ENCODE measurements at places on chromosomes 5 and 9.

- no peak for DNase-seq
Observed at GRCh38 chr5:74206579-74207550, 433.7 kb downstream of the ENC1 start.

DNA sequence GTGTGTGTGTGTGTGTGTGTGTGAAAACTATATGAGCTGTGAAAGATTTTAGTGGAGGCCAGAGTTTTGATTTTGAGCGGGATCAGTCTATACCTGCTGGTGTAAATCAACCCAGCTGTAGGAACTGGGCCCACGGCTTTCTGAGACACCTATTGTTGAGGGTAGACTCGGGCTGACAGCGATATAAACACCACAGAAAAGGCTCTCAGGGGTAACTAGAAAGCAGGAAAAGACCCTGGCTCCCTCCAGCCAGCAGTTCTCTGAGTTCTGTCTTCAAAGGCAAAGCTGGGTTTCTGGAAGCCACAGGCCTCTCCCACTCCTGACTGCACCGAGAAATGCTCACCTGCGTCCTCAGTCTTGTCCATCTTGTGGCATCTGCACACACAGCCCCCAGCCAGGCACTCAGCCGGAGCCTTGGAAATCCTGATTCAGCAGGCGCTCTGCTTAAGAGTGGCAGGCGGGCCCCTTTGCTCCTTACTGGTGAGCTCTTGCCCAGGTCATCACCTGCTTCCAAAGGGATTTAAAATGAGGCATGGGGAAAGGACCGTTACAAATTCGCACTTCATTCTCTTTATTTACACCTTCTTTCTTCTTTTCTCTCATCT, 223.3 kb downstream of the NDUFS4 start:
- no peak for DNase-seq

GRCh38 chr5:59473611-59474010, 419.9 kb downstream of the PDE4D start:
- DNase-seq, result no peak

DNA sequence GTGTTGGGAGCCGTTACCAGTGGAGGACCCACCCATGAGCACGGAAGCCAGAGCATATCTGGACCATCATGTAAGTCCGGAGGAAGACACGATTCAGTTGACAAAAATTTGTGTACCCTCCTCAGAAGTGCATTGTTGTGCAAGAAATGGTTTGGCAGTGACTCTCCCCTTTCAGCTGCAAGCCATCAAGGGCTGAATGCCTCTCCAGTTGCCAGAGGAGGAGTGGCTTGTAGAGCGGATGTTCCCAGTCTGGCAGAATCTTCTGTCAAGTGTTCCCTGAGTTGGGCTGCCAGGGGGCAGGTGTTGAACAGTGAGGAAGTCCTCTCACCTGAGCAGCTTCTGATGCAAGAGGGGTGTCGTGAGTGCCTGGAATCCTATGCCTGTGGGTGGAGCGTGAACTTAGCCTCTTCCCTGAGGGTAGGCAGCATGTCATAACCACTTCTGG, 27.6 kb upstream of the CDKN2AIPNL start:
- no peak for DNase-seq

DNA sequence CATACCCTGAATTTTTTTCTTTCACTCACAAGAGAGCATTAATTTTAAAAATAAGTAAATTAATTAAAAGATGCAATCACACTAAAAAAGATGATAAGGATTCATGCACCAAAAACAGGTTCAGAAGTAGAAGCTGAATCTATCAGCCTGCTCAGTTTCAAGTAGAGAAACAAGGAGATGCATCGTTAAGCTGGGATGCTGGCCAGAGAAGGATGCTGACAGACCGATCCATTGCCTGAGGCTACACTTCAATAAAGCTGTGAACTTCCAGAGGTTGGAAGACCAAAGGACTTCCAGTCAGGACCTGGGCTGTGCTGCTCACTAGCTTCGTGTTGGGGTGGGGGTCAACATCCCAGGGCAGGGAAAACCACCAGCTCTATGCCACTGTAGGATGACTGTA, 457.7 kb downstream of the EFNA5 start:
- no peak for DNase-seq

- DNase-seq, result no peak
Observed at GRCh38 chr5:172777881-172778814, 7.2 kb upstream of the DUSP1 start.

DNA sequence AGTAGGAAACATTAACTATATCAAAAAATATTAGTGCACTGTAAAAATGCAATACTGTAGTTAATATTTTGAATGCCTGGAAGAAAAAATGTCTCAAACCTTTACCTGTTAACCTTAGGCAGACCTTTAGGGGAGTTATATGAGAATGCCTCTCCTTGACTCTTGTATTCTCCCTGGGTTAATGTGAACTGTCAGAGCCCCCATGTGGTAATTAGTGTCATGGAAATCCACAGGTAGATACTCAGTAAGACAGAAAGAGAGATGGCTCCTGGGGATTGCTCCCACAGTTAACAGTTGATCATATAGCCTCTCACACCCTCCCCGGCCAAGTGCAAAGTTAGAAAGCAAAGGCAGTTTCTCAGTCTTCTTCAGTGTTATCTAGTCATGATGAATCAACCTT, 742.8 kb downstream of the NR2F1-AS1 start:
- DNase-seq, result no peak

GRCh38 chr5:148864113-148864841, 37.9 kb downstream of the ADRB2 start:
- no peak for DNase-seq

DNA sequence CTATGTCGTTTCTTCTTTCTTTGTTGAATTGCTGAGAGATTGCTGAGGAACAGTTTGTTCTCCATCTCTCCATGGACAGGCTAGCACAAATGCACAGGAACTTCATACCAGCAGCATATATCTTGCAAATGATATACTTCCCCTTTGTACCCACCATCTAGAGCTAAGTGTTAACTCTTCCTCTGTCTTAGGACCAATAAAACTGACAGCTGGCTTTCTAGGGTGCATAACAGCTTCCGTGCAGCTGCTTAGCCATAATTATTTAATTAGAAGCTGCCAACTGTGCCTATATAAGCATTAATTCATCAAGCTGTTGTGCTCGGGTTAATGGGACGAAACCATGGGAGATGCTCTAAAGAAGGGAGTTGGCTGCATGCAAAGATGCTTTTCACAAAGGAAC, 38.7 kb downstream of the KCTD16 start:
- DNase-seq, result no peak

DNA sequence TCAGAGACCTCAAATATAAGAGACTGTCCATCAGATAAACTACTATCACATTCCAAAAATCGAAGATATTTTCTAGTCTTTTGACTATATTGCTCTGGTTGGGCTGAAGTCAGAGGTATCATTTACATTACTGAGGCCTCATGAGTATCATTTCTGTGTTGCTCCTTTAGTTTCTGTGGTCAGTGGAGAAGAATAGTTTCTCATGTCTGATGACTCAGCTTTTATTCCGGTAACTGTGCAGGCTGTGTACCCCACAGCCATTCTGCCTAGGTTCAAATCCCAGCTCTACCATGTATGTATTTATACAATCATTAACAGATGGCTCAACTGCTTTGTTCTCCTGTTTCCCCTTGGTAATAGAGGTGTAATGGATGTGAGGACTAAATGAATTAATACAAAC, 179.3 kb downstream of the ALDH1A1 start:
- DNase-seq, result no peak

- no peak for DNase-seq
Observed at GRCh38 chr5:156527611-156528010, 200.6 kb downstream of the SGCD start.

GRCh38 chr9:26756881-26757280, 135.7 kb downstream of the CAAP1 start:
- DNase-seq, result no peak
